ENCODE measurements at places on chromosomes 6 and 20.
A peak's percentile ranks its signal among the peaks of the same experiment; 100 is the strongest.

DNA sequence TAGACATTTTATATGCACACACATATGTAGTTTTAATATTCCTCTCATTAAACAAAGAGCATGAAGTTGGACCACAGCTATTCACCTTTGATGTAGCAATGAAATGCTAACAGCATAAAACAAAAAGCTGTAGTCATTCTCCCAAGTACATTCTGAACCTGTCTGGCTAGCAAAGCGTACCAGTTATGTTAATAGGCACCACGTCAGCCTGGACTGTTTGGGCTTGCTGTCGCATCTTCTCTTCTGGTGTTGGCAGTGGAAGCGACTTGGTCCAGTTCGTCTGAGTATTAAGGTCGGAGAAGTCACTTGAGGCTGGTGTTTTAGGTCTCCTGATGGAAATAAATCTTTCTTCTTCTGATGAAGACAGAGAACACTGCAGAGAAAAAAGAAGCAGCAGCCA lies 42.8 kb downstream of the HEBP2 start:
- no peak for DNase-seq

DNA sequence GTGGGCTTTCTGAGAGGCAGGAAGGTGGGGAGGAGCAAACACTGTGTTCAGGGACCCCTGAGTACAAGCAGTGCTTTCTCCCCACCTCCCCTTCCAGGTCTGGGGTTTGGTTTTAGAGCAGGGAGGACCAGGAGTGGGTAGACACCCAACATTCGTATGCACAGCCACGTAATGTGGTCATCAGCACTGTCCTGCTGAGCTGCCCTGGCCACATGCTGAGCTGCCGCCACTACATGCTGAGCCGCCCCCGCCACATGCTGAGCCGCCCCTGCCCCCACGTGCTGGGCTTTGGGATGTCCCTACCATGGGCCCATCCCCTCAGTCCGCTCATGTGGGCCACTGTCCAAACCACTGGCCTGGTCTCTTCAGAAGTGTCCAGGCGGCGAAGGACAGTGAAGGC lies 214.9 kb upstream of the CST7 start:
- DNase-seq: no peak

DNA sequence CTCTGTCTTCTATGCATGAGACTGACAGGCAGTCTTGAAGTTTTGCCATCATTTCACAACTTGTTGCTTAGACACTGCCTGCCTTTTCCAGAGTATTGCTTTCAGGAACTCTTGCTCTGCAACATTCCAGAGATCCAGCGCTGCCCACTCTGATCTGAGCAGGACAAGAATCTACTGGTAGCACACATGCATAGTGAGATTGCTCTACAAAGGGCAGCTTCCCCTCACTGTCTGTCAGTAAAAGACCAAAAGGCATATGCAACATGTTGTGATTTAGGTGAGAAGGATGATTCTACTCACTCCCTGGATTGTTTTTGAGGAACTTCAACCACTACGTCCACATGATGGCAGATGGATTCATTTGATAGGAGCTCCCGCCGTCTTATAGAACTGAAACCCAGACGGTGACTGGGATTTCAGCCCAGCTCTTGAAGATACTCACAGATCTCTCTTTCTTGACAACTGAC lies 259.1 kb downstream of the ARID1B start:
- DNase-seq: no peak

DNA sequence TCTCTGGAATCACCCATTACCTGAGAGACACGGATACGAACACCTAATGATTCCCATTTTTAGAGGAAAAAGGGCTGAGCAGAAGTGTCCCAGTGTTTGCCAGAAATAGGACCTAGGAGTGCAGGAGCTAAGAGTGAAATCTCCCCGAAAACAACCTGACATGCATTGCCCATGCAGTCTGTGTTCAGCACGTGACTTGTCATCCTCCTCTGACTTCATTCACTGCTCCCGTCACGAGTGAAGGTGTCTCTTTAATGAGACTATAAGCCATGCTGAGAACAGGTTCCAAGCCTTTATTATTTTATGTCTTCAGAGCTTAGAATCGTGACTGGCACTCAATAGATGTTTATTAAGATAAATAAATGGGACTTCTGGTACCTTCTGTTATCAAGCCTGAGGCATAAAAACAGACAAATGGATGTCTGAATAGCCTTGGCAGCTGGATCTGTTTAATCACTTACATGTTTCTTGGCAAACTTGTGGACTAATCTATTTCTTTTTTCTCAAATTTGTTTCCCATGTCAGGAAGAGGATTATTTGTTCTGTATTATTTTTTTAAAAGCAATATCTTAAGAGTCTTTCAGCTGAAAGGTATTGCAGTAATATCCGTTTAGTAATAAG lies 3.7 kb upstream of the MLIP start:
- DNase-seq: no peak

DNA sequence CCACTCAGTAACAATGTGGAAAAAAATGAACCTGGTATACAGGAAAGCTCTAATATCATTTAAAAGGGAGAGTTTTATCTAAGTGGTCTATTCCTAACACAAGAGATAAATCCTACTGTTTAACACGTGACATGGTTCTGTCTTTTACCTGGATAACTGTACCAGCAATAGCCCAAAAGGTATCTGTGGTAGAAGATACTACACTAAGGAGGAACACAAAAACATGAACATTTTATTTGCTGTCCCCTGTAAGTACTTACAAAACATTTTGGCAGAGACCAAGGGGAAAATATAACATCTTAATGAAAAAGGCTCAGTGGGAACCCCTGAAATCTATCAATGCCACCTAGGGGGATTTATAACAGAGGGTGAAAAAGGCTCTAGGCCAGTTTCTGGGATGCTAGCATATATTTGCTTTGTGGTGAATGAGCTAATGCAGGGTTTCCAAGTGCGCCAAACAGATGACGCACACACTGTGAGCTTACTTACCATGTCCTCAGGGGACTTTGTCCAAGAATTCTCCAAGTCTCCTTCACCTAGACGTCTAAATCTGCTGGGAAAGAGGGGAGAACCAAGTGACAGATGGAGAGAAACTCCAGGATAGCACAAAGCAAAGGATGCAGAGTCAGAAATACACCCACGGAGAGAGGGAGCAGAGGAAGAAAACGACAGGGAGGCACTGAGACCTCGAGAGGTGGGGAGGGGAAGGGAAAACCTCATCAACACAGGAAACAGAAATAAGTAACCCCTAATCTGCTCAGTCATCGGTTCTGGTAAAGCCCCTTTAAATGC lies 147.9 kb upstream of the PRND start:
- DNase-seq: peak; percentile 64

GRCh38 chr6:104418125-104418524 lies 441.6 kb downstream of the HACE1 start:
- no peak for DNase-seq

DNA sequence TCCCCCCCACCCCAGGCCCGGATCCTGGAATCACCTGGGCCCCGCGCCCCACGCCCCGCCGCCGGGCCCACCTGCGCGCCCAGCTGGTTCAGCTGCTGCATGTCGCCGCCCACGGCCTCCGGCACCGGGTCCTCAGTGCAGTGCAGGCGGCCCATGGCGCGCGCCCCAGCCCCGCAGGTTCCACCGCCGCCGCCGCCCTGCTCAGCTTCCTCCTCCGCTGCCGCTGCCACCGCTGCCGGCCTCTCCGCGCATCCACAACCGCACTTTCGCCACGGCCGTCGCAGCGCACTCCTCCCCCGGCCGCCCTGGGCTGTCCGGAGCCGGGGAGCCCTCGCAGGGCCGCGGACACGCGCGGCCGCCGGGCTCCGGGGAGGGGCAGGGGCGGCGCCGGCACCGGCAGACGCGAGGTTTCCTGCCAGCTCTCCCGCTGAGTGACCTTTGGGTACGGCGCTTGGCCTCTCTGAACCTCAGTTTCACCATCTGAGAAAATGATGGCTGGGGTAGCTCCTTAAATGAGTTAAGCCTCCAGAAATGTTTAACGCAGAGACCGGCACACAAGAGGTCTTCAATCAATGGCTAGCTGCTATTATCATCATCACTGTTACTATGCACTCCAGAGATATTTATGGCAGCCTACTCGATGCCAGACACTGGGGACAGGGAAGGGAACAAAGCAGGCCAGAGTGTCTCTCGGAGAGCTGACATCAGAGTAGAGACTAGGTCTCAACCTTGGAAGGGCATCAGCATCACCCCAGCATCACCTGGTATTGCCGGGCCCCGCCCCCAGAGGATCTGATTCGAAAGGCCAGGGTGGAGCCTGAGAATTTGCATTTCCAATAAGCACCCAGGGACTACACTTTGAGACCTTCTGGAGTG lies at the start of gene COMMD7:
COMMD7 (minus strand) TSS at position 231 of the 876 bp plus-strand sequence; CDS start at position 155, 76 bp downstream.
- no peak for DNase-seq

GRCh38 chr20:31869942-31870725 lies at the start of the genes DUSP15 and TTLL9:
DUSP15 (minus strand) TSS chr20:31870527; CDS start chr20:31870337, 190 bp downstream.
TTLL9 (plus strand) TSS chr20:31870634; CDS start chr20:31871127, 493 bp downstream.
- peak; percentile 51 for DNase-seq

DNA sequence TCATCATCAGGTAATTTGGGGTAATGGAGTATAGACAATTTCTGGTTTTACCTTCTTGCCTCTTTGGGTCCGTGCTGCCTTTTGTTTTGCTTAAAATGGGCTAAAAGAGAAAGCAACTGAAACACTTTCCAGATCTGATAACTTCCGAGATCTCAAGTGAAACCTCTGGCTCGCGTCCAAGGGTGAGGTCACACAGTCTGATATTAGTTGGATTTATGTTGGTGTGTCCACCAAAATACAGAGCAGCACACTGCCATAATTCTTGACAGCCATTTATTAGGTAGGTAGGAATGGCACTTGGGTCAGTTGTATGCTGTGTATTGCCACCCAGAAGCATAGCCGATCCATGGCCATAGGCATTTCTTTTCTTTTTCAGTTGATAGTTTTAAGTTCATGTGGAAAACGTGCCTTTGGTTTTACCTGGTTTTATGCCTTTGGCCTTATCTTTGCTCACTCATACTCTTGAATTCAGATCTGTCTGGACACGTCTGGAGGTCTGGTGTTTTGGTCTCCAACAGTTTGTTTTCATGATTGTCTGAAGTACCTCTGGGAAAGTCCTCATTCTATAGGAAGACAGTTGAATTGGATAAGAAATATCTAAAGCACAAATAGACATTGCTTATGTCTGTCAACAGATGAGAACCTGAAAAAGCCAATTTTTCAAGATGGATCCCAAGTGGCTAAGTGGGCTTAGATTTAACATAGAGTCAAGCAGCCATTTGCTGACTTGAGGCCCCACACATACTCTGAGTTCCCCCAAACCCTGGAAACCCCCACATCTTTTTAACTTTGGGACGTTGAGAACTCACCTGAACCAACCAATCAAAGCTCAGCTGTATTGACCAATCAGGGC lies 320.8 kb downstream of the SOX4 start:
- no peak for DNase-seq

GRCh38 chr6:5172041-5172653 lies 87.0 kb downstream of the PPP1R3G start:
- no peak for DNase-seq

DNA sequence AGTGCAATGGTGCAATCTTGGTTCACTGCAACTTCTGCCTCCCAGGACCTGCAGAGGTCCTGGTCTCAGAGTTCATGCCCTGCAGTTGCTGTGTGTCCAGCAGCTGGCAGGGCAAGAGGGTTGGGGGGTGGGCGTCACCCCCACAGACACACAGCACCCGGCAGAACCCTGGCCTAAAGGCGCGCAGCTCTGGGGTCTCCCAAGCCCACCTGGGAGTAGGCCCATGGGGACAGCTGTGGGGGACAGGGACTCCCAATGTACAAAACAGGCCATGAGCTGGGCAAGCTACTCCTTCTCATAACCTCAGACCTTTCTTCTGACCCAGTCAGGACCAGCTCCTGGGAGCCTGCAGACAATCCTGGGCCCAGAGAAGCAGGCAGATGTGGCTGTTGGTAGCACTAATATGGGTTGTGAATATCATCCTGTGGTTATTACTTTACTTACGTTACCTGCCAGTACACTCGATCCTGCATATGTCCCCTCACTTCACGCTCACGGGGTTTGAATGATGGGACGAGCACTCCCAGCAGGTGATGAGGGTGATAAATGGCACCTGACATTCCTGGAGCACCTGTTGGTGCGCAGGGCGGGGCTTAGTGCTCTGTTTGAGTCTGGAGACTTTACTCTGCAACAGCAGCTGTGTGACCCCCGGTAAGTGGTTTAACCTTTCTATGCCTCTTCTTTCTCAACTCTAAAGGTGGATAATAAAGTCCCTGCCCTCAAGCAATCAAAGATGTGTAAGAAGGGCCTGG lies 39.9 kb upstream of the SULF2 start:
- no peak for DNase-seq

GRCh38 chr20:6921717-6922386 lies 154.4 kb downstream of the BMP2 start:
- DNase-seq: no peak

DNA sequence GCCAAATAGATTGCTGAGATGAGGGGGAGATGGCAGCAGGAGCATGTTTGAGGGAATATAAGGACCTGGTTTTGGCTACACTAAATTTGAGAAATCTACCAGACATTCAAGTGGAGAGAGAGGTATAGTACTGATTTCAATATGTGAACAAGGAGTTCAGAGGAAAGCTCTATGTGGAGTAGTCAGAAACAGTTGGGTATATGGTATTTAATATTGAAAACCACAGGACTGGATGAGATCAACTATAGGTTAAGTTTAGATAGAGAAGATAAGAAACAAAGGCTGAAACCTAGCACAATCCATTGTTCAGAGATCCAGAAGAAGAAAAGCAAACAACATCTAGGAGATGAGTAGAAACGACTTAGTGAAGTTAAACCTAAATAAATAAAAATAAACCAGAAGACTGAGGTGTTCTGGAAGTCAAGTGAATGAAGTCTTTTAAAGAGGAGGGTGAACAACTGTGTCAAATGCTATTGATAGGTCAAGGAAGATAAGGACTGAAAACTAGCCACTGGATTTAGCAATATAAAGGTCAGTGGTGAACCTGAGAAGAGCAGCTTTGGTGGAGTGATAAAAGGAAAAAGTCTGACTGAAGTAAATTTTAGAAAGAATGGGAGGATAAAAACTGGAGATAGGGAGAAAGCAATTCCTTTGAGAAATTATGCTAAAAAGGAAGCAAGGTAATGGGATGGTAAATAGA lies 121.2 kb upstream of the RUNX2 start:
- no peak for DNase-seq

- DNase-seq: no peak
Measured at GRCh38 chr6:130908188-130908587, 81.0 kb downstream of the SMLR1 start.

DNA sequence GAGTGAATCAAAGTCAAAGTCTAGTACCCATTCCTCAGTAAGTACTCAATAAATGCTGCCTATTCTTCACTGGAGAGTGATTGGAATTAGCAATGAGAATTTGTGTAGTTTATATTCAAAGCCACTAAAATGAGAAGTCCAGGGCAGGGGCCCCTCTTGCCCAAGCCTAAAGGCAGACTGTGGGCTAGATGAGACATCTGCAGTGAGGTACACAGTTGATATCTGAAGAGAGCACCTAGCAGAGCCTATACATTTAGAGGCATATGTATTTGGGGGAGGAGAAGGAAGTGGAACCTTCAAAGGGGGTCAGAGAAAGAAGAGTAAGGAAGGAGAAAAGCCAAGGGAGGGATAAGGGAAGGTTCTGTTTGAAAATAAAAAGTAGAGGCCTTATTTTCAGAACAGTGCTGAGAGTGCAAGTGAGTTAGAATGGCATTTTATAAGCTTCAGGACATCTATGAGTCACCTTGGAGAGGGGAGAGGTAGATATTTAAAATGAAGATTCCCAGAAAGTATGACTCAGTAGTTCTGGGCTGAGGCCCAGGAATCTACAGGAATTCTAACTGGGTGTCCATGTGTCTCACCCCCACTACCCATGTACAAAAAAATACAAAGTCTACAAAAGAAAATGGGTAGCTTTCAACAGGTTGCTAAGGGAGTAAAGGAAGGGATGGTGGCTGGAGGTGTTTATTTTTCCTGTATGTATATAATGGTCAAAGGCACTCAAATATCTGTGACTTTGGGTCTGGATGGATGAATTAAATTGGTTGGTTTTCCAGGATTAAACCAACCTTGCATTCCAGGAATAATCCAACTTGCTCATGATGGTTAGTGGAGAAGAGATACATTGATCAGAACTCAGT lies 135.1 kb downstream of the ZFP64 start:
- no peak for DNase-seq

- no peak for DNase-seq
Measured at GRCh38 chr20:52256454-52256853, 64.9 kb upstream of the ZFP64 start.

Data from HTR-8/SVneo (cell line).